NAMALWA (cell line): ENCODE measurements at places on chromosomes 11 and 22.
A peak's percentile ranks its signal among the peaks of the same experiment; 100 is the strongest.

- DNase-seq = peak; percentile 93
Observed at GRCh38 chr22:28882878-28883656, at the start of gene ZNRF3. TSS of gene ZNRF3 (plus strand) at chr22:28883572. CDS start at chr22:28883767, 195 bp downstream.

- DNase-seq = no peak
Observed at GRCh38 chr22:30080805-30081204, 541 bp downstream of the HORMAD2 start.

GRCh38 chr11:95092549-95093324 lies 3.1 kb downstream of the ENDOD1 start:
- peak; percentile 72 for DNase-seq

GRCh38 chr11:11984563-11984962 lies 23.9 kb downstream of the DKK3 start:
- DNase-seq = no peak

GRCh38 chr11:34316347-34317035 lies 41.3 kb downstream of the ABTB2 start:
- DNase-seq = no peak

DNA sequence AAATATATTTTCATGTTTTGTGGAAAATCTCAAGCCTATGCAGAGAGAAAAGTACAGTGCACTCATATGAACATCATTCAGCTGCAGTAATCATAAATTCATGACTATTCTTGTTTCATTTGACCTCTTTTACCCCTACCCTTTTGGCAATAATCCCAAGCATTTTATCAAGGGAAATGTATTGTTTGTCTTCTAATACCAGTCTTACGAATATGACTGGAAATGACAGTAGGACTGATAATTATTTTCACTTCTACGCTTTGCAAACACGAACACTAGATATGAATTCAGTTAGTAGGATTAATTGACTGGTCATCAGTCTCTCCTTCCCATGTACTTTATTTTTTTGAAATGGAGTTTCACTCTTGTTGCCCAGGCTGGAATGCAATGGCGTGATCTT lies 90.3 kb downstream of the MTMR3 start:
- DNase-seq = no peak
